ENCODE measurements at places on chromosomes 5 and 9.

- no peak overlapping the region for H3K4me3 ChIP-seq
- no peaks in the 10 kb centered on the region for H3K27me3 ChIP-seq
- no peak for DNase-seq
- no peaks in the 10 kb centered on the region for H3K36me3 ChIP-seq
Observed at GRCh38 chr9:20551835-20552234, 70.5 kb downstream of the MLLT3 start.

GRCh38 chr5:57229313-57229712 is 55.5 kb downstream of the GPBP1 start:
- DNase-seq, result no peak
- H3K27ac ChIP-seq, result no peak overlapping the region
- H3K4me3 ChIP-seq, result no peak overlapping the region

GRCh38 chr5:1519631-1520210 is 4.0 kb downstream of the LPCAT1 start:
- DNase-seq, result no peak
- no peaks in the 10 kb centered on the region for H3K36me3 ChIP-seq
- no peak overlapping the region for H3K27ac ChIP-seq
- no peaks in the 10 kb centered on the region for H3K4me1 ChIP-seq
- no peak overlapping the region for H3K4me3 ChIP-seq

DNA sequence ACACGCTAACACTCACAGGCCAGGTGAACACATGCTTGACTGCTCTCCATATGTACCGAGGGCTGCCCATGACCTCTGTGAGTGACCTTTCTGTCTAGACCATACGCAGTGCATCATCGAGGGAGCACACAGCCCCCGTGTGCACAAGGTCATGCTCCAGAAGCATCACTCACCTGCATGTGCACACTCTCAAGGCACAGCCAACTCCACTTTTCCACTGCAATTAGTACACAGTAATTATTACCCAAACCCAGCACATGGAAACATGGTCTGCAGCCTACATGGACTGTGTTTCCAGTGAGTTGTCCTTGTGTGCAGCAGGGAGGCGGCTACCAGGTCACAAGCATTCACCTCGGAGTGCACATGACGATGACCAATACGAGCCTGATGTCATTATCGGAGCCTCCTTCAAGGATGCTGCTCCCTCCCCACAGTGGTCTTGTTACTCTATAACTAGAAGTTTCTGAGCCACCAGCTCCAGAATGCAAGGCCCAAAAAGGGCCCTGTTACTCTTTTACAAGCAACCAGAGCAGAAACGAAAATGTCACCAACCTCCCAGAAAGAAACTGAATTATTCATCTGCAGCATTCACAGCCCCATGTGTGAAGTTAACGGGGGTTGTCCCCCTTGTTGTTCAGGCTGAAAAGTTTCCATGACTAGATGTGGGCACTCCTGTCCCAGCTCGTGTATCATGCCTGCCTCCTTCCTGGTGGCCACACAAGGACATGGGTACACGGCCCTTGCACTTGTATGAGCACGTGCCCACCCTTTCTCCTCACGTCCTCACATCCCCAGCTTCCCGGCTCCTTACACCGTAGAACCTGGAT is 31.2 kb downstream of the SEMA4D start:
- H3K4me3 ChIP-seq, result no peak overlapping the region
- no peak for DNase-seq
- H3K27me3 ChIP-seq, result no peaks in the 10 kb centered on the region
- no peaks in the 10 kb centered on the region for H3K36me3 ChIP-seq

- H3K27ac ChIP-seq, result no peak overlapping the region
- no peaks in the 10 kb centered on the region for H3K36me3 ChIP-seq
- H3K27me3 ChIP-seq, result no peaks in the 10 kb centered on the region
- no peak overlapping the region for H3K4me3 ChIP-seq
Observed at GRCh38 chr9:134559013-134559412, 82.6 kb upstream of the COL5A1 start.

DNA sequence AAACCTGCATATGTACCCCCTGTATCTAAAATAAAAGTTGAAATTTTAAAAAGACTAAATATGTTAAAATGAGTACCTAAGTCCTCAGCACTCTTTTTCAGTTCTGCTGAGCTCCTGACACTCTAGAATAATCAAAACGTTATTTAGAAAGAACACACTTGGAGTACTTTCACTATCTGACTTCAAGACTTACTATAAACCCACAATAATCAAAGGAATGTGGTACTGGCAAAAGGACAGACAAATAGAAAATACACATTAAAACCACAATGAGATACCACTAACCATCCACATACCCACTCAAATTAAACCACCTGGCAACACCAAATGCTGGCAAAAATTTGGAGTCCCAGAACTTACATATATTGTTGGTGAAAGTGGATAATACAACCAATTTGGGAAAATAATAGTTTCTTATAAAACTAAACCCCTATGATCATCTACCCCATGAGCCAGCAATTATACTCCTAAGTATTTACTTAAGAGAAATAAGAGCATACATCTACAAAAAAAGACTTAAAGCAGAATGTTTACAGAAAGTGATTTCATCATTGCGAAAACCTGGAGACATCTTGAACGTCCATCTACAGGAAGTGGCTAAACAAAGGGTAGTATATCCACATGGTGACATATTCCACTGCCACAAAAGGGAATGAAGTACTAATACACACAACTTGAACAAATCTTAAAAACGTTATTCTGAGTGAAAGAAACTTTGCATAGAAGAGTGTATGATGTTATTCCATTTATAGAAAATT is 12.8 kb upstream of the PRSS3 start:
- no peaks in the 10 kb centered on the region for H3K4me1 ChIP-seq
- H3K27me3 ChIP-seq, result no peaks in the 10 kb centered on the region
- no peak overlapping the region for H3K4me3 ChIP-seq
- no peak overlapping the region for H3K27ac ChIP-seq
- H3K36me3 ChIP-seq, result no peaks in the 10 kb centered on the region

DNA sequence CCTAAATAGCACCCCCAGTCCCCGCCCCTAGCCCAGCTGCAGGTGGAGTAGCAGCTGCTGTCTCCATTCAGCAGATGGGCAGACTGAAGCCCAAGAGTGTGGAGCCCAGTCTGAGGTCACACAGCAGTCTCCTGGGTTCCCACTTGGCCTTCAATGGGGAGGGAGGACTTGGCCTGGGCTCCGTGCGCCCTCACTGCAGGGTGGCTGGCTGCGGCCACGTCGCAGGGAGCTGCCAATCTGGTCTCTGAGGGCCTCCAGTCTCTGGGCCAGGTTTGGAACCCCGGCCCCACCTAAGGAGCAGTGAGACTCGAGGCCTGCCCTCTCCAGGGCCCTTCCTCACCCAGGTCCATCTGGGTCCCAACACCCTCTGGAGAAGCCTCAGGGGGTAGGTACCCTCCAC is 7.4 kb downstream of the KIF12 start:
- no peak overlapping the region for H3K4me3 ChIP-seq
- no peaks in the 10 kb centered on the region for H3K27me3 ChIP-seq
- no peaks in the 10 kb centered on the region for H3K4me1 ChIP-seq
- H3K36me3 ChIP-seq, result no peaks in the 10 kb centered on the region
- no peak for DNase-seq

GRCh38 chr9:79583952-79584654 is 12.3 kb downstream of the TLE4 start:
- H3K36me3 ChIP-seq, result no peaks in the 10 kb centered on the region
- H3K27ac ChIP-seq, result no peak overlapping the region
- H3K4me3 ChIP-seq, result no peak overlapping the region
- DNase-seq, result no peak
- H3K4me1 ChIP-seq, result peaks cover 32% of the 10 kb centered on the region
- no peaks in the 10 kb centered on the region for H3K27me3 ChIP-seq

GRCh38 chr5:154402611-154403010 is 43.2 kb upstream of the SAP30L start:
- H3K36me3 ChIP-seq, result no peaks in the 10 kb centered on the region
- no peaks in the 10 kb centered on the region for H3K27me3 ChIP-seq
- H3K4me3 ChIP-seq, result no peak overlapping the region
- no peak for DNase-seq
- peaks cover 3% of the 10 kb centered on the region for H3K4me1 ChIP-seq
- no peak overlapping the region for H3K27ac ChIP-seq

DNA sequence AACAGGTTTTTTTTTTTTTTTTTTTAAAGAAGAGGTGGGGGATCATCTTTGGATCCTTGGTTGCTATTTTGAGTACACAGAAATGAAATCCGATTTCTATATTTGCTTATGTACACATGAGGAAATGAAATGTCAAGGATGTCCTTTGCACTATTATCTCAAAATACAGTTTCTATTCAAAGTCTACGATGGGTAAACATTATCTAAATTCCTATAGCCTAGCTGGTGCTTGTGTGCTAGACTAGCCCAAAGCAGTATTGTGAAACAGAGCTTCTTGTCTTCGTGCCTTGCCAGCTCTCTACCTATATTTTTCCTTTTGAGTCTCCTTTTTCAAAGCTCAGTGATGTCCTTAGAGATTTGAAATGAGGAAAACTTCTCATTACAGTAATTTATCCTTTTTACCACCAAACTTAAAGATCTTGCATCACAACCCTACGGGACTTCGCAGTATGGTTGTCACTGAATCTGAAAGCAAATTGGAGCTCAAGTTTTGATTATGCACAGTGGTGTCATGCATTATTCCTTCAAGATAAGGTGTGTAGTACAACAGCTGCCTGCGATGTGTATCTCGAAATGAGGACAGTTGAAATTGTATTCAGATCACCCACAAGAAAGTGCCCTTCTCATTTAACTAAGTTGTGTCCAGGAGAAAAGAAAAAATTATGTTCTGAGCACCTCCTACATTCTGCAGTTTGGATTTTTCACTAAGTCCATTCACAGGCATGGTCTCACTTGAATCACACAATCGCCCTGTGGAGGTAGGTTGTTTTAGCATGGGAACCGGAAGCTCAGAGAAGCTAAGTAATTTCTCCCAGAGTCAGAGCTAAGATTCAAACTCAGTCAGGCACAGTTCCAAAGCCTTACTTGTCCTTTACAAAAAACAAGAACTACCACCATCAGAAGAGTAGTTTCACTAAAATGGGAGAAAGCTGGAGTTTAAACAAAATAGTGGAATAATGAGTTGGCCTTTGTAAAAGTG is 379.0 kb downstream of the GLIS3 start:
- no peaks in the 10 kb centered on the region for H3K4me1 ChIP-seq
- no peak overlapping the region for H3K4me3 ChIP-seq
- H3K27me3 ChIP-seq, result no peaks in the 10 kb centered on the region

- no peaks in the 10 kb centered on the region for H3K4me1 ChIP-seq
- no peaks in the 10 kb centered on the region for H3K36me3 ChIP-seq
- no peak overlapping the region for H3K4me3 ChIP-seq
Observed at GRCh38 chr9:107588393-107588792, 98.8 kb upstream of the KLF4 start.

- H3K4me1 ChIP-seq, result no peaks in the 10 kb centered on the region
- no peak for DNase-seq
- no peaks in the 10 kb centered on the region for H3K36me3 ChIP-seq
- H3K4me3 ChIP-seq, result no peak overlapping the region
- H3K27ac ChIP-seq, result no peak overlapping the region
Observed at GRCh38 chr9:82152181-82152580, 163.6 kb downstream of the SPATA31D1 start.

DNA sequence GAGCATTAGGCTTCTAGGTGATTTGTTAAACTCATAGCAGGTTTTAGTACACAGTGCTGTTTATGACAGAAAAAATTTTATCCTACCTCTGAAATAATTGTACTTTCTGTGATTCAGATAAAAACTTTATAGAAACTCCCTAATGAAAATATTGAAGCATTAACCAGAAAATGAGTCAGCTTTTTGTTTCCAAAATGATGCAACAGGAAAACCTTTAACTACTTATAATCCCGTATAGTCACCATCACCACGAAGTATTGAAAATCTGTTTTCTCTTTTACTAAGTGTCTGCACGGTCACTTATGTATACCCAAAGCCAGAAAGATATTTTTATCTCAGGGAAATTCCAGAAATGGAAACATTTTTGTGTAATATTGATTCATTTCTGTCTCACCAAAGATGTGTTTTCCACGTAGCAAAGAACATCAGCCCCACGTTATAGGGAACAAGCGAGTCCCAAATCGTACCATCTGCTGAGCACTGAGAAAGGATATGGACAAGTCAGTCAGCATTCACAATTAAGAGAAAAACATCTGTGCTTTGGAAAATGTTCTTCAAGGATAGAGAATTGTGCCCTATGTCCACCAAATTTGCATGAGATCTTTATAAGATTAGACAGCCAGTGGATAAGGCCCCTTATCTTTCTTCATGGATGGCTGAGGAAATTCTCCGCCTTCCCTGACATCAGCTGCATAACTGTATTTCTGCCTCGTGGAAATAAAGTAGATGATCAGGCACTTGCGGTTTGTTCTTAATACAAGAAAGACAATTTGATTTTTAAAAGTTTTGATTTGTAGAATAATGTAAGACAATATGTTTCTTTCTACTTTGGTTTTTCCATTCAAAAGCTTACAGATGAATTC is 41.9 kb downstream of the TNFAIP8 start:
- no peak overlapping the region for H3K27ac ChIP-seq
- no peak for DNase-seq
- no peak overlapping the region for H3K4me3 ChIP-seq
- H3K4me1 ChIP-seq, result peaks cover 14% of the 10 kb centered on the region
- H3K36me3 ChIP-seq, result no peaks in the 10 kb centered on the region
- no peaks in the 10 kb centered on the region for H3K27me3 ChIP-seq

DNA sequence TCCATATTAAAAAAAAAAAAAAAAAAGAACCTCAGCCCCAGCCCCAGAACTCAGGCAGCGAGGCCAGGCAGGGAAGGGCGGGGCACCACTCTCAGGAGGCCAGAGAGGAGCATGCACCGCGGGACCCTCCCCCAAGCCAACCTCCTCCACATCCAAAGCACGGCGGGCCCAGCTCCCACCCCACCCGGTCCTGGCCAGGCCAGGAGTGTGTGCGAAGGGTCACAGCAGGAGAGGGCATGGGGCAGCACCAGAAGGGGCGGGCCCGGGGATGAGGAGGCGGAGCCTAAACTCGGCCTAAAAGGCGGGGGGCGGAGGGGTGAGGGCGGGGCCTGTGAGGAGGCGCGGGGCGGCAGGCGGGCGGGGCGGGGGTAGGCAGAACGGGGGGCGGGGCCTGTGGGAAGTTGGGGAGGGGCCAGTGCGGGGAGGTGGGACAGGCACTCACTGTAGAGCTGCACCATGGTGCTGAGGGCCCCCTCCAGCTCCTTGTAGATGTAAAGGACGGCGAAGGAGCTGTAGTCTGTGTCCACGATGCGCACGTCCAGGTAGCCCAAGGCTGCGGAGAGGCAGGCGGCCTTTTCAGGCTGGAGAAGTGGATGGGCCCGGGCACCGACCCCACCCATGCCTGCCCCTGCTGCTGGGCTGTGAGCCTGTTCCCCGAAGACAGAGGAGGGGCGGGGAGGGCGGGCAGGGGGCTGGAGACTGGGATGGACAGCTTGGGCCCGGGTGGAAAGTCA is 1.2 kb downstream of the LCN15 start:
- no peak overlapping the region for H3K27ac ChIP-seq
- no peaks in the 10 kb centered on the region for H3K36me3 ChIP-seq
- no peak for DNase-seq
- H3K4me1 ChIP-seq, result peaks cover 6% of the 10 kb centered on the region
- no peak overlapping the region for H3K4me3 ChIP-seq

- no peak overlapping the region for H3K4me3 ChIP-seq
- no peaks in the 10 kb centered on the region for H3K27me3 ChIP-seq
- DNase-seq, result no peak
- no peaks in the 10 kb centered on the region for H3K36me3 ChIP-seq
Observed at GRCh38 chr5:89735082-89735481, 674.5 kb downstream of the CETN3 start.
